Kidney (tissue), 22 donors: ENCODE measurements at places on chromosomes 5 and 9. TPM values are rescaled to one million over a fixed set of nuclear protein-coding genes. Genes with fewer than 3 reads are reported as not detected.

DNA sequence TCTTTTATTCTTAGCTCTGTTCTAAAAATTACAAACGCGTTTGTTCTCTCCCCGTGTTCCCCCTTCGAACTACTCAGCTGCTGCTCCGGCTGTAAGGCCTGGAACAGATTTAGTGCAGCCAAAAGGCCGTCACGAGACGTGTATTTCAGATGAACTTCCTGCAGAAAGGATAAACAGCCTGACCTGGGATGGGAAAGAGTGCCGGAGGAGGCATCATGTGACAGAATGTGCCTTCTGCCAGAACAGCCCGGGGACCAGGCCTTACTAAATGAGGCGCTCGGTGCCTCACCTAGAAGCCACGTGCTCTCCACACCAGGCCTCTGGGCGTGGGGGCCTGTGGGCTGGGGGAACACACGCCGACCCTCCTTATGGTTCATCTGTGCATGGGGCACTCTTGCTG, 94.7 kb downstream of the PPARGC1B start:
- H3K36me3 ChIP-seq, result no peaks in the 10 kb centered on the region
- H3K4me1 ChIP-seq, result peaks cover 12% of the 10 kb centered on the region
- no peak for DNase-seq
- no peaks in the 10 kb centered on the region for H3K27me3 ChIP-seq
- no peak overlapping the region for H3K4me3 ChIP-seq

DNA sequence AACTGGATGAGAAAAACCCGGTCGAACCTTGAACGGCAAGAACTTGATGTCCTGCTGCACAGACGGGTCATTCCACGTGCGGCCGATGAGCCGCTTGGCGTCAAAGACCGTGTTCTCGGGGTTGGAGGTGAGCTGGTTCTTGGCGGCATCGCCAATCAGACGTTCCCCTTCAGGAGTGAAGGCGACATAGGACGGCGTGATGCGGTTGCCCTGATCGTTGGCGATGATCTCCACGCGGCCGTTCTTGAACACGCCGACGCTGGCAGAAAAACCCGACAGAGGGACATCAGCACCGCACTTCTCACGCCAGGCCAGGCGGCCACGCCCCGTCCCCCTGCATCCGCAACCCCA, 519 bp downstream of the HSPA5 start:
- peak; percentile 52 for DNase-seq
- H3K27ac ChIP-seq, result peak overlapping the region; percentile 98

DNA sequence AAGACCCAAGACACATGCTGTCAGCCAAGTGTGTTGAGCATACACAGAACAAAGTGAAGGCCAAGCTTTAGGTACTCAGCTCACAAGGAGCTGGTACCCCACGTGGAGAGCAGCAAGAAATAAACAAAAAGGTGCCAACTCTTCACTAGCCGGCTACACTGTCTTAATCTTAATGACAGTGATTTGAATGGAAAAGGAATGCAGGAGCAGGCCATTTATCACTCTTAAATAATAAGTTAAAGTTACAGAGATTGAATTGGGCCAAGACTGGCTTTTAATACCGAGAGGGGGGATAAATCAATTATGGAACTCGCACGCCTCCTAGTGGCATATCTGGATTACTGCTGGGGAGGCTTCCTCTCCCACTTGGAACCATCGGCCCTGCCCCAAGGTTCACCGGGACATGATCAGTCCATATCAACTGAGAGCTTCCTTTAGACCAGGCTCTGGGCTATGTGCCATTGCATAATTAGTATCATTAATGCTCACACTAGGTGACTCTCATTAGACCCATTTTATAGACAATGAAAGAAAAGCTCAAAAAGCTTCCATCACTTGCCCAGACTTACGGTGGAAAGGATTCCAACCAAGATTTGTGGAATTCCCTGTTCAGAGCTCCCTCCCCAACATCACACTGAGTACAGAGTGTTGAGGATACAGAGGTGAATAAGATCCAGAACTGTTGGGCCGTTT, 94.0 kb downstream of the ACTL7B start:
- H3K27me3 ChIP-seq, result no peaks in the 10 kb centered on the region
- DNase-seq, result peak; percentile 61
- no peak overlapping the region for H3K4me3 ChIP-seq
- H3K36me3 ChIP-seq, result no peaks in the 10 kb centered on the region

The SPINK13 gene
- total RNA-seq, result 1.6 TPM

The TMEM215 gene
- not detected for total RNA-seq
